Fibroblast of villous mesenchyme (primary cell): ENCODE measurements at places on chromosomes 4 and X.

- no peak for DNase-seq
Observed at GRCh38 chr4:77194989-77195388, 38.0 kb downstream of the CCNG2 start.

DNA sequence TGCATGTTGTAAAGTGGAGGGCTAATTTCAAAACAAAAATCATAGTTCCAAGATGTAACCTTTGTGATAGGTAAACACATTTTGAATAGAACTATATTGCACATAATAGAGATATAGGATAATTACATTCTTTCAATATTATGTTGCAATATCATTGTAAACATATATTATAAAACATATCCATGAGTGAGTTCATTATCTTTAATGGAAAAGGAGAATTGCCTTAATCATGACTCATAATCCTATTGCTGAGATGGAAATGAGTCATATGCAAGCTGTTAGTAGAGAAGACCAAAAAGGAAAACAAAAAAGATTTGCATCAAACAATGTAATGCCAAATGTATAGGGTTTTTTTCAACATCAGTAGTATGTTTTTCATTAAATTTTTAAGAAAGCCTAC is 73.7 kb upstream of the WDR44 start:
- DNase-seq = peak; percentile 7

DNA sequence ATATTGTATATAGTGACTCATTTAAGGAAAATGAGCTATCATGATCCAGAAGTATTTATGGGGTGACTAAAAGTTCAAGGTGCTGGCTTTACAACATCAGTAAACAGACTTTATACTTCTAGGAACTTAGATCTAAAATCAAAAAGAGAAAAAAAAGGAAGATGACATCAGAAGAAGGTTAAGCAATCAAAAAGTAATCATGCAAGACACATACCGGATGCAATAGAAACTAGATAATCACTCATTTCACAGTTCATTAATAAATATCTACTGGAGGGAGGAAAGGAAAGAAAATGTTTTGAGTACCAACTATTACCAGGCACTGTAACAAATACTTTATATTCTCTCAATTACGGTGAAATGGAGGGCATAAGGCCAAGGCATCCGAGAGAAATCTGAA is 276.4 kb downstream of the SPRY1 start:
- DNase-seq = peak; percentile 73

GRCh38 chr4:98374643-98375042 is 113.5 kb downstream of the RAP1GDS1 start:
- DNase-seq = peak; percentile 32

DNA sequence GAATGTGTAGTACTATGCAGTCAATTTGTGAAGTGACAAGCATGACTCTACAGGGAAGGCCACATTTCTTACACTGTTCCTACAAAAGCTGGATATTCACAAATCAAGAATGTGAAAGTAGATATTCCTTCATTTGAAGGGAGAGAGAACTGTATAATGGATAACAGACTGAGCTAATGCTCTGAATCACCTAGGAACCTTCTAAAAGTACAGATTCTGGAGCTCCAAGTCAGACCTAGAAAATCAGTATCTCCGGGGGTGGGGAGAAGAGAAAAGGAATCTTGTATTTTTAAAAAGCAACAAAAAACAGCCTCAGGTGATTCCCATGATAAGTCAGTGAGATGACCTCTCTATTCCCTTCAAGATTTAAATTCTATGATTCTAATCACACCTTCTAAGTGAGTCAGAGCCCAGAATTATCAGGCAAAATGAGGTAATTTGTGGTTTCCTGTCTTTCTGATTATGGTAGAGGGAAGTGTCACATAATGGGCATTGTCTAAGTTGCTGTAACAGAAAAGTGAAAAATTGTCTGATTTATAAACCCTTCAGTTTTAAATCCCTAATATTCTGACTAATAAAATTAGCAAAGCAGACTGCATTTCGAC is 80.9 kb downstream of the IL21 start:
- no peak for DNase-seq

GRCh38 chr4:30903502-30904214 is 183.5 kb downstream of the PCDH7 start:
- peak; percentile 47 for DNase-seq

- DNase-seq = no peak
Observed at GRCh38 chr4:97836662-97837061, 306.6 kb downstream of the STPG2 start.

- no peak for DNase-seq
Observed at GRCh38 chr4:85833302-85833701, 358.4 kb downstream of the ARHGAP24 start.

DNA sequence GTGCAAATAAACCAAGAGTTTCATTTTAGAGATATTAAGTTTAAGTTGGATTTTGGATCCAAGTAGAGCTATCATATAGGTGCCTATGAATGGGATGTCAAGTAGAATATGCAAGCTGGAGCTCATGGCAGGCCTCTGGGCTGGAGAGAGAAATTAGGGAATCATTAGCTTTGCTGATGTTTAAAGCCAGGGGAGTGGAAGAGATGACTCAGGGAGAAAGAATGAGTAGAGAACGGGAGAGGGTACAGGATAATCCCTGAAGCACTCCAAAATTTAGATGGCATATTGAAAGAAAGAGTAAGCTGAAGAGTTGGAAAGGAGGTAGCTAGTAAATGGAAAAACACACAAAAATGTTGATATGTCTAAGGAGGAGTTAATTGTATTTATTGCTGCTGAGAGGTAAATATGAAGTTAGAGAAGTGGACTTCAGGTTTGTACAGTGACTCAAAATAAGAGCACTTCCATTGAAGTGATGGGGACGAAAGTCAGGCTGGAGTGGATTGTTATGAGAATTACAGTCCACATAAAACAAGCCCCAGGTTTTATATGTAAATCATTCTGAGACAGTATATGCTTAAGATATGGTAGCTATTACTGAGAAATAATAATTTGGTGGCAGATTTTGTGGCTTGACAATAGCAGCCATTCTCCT is 72.5 kb upstream of the GRXCR1 start:
- no peak for DNase-seq

GRCh38 chr4:78610546-78611214 is 59.1 kb downstream of the ANXA3 start:
- peak; percentile 78 for DNase-seq

GRCh38 chr4:124334119-124334518 is 378.4 kb downstream of the ANKRD50 start:
- DNase-seq = peak; percentile 83

- no peak for DNase-seq
Observed at GRCh38 chrX:37603938-37604409, 32.5 kb downstream of the LANCL3 start.

- peak; percentile 12 for DNase-seq
Observed at GRCh38 chrX:138748480-138748879, 37.0 kb upstream of the FGF13 start.

DNA sequence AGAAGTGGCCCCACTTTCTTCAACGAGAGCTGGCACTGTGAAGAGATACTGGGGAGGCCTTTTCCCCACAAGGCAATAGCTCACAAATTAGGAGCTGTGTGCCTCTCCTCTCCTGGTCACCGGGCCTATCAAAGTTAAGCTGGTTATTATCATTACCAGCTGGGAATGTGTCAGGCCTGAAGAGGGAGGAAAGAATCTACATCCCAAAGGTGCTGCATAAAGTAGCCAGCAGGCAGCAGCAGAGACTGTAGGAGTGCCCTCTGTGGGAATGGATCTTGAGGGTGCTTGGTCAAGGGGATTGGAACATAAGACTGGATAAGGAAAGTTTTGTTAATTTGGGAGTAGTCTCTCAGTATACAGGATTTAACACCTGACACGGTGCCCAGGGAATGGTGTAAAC is 9.1 kb upstream of the TMPRSS11D start:
- no peak for DNase-seq

GRCh38 chrX:140467211-140467610 is 37.7 kb downstream of the SOX3 start:
- DNase-seq = no peak

GRCh38 chr4:16415751-16416150 is 189.5 kb upstream of the TAPT1 start:
- no peak for DNase-seq

DNA sequence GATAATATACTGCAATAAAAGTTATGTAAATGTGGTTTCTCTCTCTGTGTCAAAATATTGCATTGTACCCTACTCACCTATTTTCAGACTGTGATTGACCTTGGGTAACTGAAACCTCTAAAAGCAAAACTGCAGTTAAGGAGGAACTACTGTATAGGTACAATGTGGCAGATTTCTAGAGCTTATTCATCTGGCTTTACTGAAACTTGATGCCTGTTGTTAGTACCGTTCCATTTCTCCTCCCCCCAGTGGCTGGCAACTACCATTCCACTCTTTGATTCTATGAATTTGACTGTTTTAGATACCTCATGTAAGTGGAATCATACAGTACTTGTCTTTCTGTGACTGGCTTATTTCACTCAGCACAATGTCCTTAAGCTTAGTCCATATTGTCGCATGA is 61.9 kb downstream of the HOPX start:
- DNase-seq = peak; percentile 32

DNA sequence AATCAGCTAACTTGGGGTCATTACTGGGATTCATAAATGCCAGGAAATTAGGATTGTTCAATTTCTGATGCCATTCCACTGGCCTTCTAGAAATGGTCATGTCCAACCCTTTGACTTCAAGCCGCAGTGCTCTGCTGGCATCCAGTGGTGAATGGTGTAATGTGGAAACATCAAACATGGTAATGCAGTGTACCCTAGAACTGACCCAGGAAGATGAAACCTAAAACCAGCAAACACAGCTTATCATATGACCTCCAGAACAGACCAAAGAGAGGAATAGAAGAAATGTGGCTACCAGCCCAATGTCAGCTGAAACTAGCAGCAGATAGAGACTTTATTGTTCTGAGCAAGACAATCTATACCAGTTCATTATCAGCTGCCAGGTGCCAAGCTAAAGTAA is 13.8 kb downstream of the CXCL13 start:
- no peak for DNase-seq

GRCh38 chr4:76523593-76523992 is 88.6 kb downstream of the SHROOM3 start:
- no peak for DNase-seq

GRCh38 chr4:99062120-99062519 is 26.5 kb downstream of the ADH5 start:
- DNase-seq = peak; percentile 65

DNA sequence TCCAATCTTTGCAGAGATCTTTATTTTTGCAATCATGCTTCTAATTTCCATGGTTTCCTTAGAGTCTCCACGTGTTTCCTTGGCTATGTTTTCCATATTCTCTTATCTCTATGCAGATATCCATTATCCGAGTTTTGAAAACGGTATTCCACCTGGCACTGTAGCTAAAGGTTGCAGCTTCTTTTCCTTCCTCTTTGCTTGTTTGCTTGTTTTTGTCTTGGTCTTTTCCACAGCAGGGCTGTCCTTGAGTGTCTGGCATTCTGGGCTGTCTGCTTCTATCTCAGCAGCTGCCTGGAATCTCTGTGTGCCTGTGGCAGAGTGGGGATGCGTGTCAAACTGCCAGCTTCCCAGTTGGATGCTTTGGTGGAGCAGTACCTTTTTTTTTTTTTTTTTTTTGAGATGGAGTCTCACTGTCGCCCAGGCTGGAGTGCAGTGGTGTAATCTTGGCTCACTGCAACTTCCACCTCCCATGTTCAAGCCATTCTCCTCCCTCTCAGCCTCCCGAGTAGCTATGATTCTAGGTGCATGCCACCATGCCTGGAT is 46.9 kb downstream of the WFS1 start:
- DNase-seq = no peak

- DNase-seq = peak; percentile 80
Observed at GRCh38 chrX:38156838-38157237, 63.8 kb downstream of the SRPX start.

- peak; percentile 26 for DNase-seq
Observed at GRCh38 chr4:6987588-6987961, 55.6 kb upstream of the TADA2B start.

- peak; percentile 58 for DNase-seq
Observed at GRCh38 chr4:56990109-56990905, 11.6 kb downstream of the POLR2B start.

- peak; percentile 83 for DNase-seq
Observed at GRCh38 chrX:108309144-108309543, 129.1 kb downstream of the COL4A6 start.

DNA sequence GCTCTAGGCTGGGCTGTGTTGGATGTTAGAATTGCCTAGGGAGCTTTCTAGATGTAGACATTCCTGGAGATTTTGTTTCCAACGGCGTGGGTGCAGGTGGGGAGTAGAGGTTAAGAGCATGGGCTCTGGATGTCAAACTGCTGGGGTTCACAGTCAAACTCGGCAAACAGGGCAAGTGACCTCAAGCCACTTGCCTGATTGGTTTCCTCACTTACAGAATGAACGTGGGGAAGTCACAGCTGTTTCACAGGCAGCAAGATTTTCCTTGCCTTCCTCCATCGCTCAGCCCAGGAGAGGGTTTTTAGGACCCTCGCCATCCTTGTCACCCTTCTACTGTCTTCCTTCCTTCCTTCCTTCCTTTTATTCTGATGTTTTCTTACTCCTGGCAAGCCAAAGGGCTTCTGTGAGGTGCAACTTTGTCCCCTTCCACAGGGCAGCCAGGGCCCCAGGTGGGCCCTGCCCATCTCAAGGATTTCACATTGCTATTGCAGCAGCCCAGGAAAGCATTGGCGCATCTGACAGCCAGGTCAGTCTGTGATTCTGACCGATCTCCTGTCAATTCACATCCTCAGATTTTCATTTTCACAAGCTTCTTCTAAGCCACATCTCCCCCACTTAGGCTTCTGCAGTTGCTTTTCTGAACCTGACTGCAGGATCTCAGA is 7.0 kb downstream of the RTL5 start:
- DNase-seq = no peak

GRCh38 chr4:61320154-61320553 is 120.0 kb downstream of the ADGRL3 start:
- no peak for DNase-seq

- DNase-seq = no peak
Observed at GRCh38 chr4:52833941-52834525, 28.1 kb upstream of the RASL11B start.

GRCh38 chr4:72679666-72680065 is 110.6 kb upstream of the ADAMTS3 start:
- DNase-seq = no peak

- DNase-seq = no peak
Observed at GRCh38 chr4:48629458-48629857, 139.4 kb downstream of the ZAR1 start.

DNA sequence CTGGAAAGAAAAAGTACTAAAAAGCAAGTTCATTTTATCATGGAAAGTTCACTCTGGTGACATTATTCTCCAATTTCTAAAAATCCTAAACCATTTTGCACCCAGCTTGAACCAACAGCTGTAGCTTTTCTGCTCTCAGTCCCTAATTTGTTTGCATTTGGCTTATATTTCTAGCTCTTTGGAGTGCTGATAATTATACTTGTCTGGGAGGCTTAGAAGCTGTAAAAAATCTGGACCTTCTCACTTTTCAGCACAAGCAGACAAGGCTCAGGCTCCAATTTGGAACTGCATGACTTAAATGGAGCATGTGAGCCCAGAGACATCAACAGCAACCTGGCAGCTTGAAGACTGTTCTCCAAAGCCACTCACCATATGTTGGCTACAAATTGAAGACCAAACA is 170.9 kb upstream of the PCDH18 start:
- DNase-seq = peak; percentile 87

- no peak for DNase-seq
Observed at GRCh38 chr4:71322425-71322824, 16.4 kb upstream of the SLC4A4 start.
